Urothelium cell line (cell line): ENCODE measurements at places on chromosomes 4 and X.

DNA sequence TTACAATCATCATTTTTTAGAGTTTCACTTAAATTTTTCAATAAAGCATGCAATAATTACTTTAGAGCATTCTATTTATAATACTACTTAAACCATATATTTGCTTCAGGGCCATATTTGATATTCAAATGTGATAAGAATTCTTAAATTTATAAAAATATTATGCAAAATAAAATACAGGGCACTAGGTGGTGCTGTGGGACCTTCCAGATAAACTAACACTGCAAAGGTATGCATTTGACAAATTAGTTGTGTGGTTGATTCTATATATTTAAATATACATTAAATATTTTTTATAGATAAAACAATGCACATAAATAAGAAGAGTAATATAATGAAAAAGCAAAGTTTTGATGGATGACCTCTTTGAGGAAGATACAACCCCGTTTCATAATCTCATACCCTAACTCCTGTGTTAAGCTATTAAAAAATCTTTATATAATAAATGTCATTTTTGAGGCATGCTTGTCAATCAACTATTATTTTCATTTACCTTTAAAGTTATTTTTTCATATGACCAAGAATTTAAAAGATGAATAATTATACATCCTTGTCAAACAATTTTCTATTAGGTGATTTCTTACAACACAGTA lies 128.4 kb downstream of the REELD1 start:
- DNase-seq: peak; percentile 8

- no peak for DNase-seq
These were observed 35.2 kb downstream of the ARHGEF6 start for GRCh38 chrX:136745215-136746173.

DNA sequence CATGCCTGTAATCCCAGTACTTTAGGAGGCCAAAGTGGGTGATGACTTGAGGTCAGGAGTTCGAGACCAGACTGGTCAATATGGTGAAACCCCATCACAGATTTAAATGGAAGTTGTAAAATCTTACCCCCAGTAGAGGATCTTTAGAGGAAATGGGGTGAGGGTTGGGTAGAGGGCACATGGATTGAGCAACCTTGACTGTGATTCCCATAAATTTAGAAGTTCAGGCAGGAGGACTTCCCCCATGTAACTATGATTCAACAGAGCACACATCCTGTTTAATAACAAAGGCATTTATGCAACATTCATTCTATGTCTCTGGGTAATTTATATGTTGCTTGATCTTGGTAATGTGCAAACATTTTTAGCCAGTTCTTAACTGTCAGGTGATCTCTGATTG lies 143.1 kb downstream of the RBM47 start:
- no peak for DNase-seq

DNA sequence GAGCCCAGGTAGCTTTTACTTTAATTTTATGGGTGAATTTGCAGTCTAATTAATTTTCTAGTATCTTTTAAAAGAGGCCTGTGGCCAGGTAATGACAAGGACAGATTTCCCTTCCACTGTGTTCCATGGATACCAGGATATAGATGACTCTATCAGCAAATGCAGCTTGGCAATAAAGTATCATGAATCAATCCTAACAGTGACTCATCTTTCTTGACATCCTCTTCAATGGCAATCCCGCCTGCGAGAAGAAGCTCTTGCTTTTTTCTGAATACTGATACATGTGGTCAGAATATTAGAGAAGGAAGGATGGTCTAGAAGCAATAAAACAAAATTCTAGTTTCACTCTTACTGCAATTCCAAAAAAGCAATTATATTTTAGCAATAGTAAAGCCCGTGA lies 267.8 kb downstream of the DTHD1 start:
- DNase-seq: no peak

GRCh38 chr4:148048598-148048997 lies 316.7 kb downstream of the ARHGAP10 start:
- DNase-seq: no peak

GRCh38 chr4:75385106-75385505 lies 129.1 kb downstream of the RCHY1 start:
- DNase-seq: no peak

DNA sequence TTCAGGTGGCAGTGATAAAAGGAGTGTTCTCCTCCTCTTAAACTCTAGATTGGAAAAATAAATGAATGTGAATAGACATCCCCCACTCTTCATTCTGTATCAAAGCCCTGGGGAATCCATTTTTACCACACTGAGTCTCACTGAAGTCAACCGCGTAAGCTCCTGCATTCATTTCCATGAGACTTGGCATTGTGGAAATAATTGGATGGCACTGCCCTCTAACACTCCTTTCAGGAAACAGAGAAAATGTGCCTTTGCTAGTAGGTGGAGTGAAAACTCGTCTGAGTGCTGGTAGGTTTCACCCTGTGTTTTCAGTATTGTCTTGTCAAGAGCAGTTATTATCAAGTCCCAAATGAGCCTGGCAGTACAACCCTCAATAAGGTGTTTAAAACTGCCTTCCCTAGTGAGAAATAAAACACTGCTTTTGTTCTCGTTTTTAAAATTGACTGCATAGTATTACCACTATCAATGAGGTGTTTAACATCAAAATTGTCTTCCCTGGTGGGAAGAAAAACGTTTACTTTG lies 9.7 kb upstream of the CDKN2AIP start:
- no peak for DNase-seq

- no peak for DNase-seq
These were observed 92.5 kb upstream of the MAMLD1 start for GRCh38 chrX:150270622-150271021.

DNA sequence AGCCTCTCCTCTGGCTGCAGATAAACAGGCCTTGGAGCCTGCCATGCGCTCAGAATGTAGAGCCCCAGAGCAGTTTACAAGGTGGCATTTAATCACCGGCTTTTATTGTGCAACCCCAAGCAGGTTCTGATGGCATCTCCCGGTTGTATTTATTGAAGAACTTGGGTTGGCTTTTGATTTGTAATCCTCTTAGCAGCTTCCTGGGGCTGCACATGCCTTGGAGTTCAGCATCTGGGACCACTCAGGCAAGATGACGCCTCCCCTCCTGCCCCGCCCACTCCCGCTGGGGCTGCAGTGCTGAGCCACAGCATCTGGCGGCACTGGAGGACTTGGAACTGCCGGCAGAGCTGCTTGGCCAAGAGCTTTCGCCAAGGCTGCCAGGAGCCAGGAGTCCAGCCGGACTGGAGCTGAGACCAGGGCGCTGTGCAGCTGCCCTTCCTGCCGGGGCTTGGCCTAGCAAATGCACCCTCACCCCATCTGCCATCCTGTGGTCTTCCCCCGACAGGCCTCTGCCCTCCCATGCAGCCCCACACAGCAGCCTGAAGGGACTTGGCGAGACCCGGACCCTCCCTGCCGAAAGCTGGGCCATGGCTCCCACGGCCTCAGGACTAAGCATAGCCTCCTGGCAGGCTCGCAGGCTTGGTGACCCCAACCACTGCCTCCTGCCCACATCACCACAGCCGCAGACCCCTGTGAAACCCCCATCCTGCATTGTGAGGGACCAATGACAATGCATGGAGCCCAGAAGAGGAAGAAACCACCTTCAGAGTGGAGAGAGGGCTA lies 5.4 kb downstream of the HTRA3 start:
- no peak for DNase-seq

- peak; percentile 74 for DNase-seq
These were observed 102.0 kb downstream of the RTL5 start for GRCh38 chrX:72029483-72030411.

- no peak for DNase-seq
These were observed 52.7 kb upstream of the BCOR start for GRCh38 chrX:40150503-40150902.

- DNase-seq: peak; percentile 90
These were observed 1.5 kb downstream of the DCUN1D4 start for GRCh38 chr4:51844153-51845054.

- DNase-seq: no peak
These were observed 240.1 kb upstream of the PPP1R2C start for GRCh38 chrX:43018031-43018430.

- DNase-seq: no peak
These were observed 176.7 kb downstream of the SLC39A8 start for GRCh38 chr4:102168580-102168979.

GRCh38 chr4:145315811-145316225 lies 135.4 kb upstream of the OTUD4 start:
- DNase-seq: no peak

GRCh38 chr4:137129441-137129840 lies 402.9 kb downstream of the PCDH18 start:
- DNase-seq: no peak

GRCh38 chr4:6502147-6502546 lies 29.7 kb upstream of the PPP2R2C start:
- no peak for DNase-seq
